ENCODE measurements at places on chromosomes 1 and 21.

DNA sequence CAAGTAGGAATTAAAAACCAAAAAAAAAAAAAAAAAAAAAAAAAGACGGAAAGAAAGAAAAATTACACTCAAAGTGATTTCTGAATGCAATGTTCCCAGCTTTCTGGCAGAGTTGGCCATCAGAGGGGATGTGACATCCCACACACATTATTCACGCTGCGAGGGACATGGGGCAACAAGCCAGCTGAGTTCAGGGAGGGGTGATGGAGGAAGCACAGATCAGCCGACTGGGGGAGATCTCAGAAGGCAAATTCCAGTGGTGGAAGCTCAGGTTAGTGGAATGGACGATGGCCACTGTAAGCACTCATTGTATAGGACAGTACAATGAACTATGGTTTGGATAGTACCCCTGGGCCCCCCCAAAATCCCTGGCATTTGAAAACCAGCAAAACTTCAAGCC, 311.9 kb downstream of the PCP4 start:
- no peak for DNase-seq

DNA sequence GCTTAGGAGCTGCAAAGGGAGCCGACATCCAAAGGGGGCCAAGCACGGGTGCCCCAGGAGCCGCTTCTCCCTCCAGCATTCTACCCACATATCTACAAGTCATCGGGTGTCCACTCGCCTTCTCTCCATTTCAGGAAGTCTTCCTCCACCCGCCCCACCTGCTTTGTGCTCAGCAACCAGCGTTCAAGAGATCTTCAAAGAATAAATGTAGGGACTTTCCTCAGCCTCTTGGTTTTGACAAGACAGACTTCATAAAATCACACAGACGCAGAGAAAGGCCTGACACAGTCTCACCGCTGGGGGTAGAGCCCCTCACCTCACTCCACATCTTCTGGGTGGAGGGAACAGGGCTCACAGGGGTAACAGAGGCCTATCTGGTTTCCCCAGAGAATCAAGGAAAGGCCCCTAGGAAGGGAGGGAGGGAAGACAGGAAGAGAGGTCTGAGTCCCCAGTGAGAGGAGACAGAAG, 49.5 kb downstream of the SSBP3 start:
- no peak for DNase-seq

DNA sequence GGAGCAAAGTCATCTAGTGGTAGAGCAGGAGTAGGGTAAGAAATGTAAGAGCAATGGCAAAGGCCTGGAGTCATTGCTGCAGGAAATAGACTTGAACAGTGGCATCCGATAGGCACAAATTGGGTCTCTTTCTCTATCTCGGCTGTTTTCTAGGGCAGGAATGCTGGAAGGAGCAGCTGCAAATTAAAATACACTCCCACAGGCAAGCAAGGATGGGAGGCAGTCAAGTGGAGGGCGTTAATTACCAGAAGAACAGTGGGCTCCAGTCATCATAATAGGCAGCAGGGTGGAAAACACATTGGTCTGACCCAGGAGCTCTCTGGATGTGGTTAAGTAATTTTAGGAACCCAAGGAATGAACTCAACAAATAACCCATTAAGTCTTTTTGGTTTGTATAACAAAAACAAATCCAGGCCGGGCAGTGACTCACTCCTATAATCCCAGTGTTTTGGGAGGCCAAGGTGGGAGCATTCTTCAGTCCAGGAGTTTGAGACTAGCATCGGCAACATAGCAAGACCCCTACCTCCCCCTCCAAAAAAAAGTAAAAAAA, 7.8 kb upstream of the TDRD5 start:
- no peak for DNase-seq

GRCh38 chr1:9044236-9044635, 18.0 kb upstream of the SLC2A7 start:
- no peak for DNase-seq

DNA sequence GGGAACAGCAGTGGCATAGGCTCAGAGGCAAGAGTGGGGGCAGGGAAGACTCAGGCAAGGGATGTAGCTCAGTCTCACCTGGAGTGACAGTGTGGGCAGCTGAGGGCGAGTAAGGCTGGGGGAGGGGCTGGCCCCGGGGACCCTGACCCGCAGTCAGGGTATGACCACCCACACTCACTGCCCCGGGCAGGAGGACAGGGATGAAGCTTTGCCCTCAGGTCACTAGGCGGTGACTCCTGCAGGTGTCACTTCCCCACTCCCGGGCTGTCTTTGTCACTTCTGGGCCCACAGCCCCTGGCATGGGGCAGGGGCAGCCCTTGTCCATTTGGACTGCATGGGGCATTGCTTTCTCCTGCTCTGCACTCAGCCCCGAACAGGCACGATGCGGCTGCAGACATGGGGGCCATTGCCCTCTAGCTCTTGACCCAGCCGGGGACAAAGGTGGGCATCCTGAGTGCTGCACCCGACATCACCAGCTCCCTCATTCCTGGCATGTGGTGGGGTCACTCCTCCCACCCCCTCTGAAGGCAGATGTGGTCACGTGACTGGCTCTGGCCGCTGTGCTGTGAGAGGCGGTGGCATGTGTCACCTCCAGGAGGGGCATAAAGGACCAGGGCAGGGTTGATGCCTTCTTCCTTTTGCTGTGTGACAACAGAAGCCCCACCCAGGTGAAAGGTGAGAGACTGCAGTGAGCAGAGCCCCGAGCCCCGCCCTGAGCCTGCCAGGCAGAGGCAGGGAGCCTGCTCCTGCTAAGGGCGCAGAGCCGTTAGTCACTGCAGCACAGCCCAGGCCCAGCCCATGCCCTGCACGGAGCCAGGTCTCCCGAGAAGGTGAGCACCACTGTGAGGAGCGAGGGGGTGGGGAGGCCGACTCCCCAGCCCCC, 66.0 kb downstream of the MATN1 start:
- DNase-seq: no peak

GRCh38 chr1:78359666-78360065, 131.1 kb upstream of the PTGFR start:
- DNase-seq: no peak

DNA sequence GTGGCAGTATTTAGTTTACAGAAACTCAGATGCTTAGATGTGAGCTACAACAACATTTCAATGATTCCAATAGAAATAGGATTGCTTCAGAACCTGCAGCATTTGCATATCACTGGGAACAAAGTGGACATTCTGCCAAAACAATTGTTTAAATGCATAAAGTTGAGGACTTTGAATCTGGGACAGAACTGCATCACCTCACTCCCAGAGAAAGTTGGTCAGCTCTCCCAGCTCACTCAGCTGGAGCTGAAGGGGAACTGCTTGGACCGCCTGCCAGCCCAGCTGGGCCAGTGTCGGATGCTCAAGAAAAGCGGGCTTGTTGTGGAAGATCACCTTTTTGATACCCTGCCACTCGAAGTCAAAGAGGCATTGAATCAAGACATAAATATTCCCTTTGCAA, 59.7 kb upstream of the ZNF326 start:
- no peak for DNase-seq

GRCh38 chr1:155974208-155975115, 3.9 kb downstream of the ARHGEF2 start:
- DNase-seq: no peak

DNA sequence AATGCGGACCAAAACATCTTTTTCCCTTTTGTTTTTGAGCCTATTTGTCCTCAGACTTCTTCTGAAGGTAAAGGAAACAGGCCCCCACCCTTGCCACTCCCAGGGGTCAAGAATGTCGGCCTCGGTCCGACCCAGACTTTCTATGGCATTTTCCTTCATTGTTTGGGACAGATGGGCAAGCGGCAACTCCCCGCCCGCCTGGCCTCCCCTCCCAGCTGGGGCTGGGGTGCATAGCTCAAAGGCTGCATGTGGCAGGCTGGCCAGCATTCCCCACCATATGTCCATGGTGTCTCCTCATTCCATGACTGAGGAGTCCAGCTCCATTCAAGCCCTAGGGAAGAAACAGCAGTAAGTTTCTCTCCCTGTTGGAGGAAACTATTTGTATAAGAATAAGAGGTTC, 29.4 kb upstream of the TSPEAR start:
- DNase-seq: no peak

DNA sequence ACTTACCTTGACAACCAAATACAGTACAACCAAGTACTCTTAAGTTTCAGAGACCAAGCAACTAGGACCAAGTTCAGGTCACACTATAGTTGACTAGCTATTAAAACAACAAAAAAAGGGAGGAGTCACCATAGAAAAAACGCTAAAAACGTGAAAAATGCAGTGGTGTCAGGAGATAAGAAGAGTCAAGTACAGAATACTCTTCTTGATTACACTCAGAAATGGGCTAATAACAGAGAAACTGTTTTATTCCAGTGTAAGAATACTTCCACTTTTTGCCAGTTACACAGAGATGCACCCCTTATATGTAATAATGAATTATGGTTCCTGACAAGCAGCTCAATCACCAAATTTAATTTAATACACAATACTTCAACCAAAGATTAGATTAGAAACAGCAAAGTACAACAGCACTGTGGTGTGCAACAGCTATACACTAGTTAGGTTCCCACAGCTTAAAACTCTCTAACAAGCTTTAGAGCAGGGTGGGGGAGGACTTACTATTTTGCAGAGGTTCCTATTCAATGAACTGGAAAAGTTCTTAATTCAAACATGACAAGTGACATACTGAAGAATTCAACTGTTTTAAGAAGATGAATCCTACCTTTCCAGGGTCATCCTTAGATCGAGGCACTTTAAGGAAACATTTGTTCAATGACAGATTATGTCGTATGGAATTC, 70.4 kb downstream of the FOXJ3 start:
- DNase-seq: no peak

DNA sequence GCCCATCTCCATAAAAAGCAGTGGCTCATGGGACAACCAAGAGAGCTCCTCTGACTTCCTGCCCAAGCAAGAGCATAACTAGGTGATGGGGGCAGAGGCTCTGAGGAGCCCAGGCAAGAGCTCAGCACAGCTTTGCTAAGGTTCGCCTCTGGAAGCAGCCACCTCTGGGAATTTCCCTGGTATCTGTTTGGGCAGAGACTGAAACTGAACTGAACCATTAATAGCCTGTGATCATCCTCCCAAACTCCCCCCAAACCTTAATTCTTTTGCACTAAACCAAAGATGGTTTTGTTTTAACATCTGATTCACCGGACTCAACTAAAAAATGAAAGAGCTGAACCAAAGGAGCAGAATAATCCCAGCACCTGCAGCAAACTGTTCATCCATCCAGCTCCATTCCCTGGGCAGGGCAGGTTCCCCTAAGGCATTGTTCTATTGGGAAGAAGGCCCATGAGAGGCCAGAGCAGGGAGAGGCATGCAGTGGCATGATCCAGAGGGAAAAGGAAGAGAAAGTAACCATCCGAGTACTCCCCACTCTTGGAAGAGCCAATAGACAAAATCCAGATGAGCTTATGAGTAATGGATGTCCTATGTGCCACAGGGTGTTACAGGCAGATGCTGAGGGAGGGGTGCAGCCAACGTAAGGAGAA, 77.8 kb upstream of the KAZN start:
- DNase-seq: no peak

DNA sequence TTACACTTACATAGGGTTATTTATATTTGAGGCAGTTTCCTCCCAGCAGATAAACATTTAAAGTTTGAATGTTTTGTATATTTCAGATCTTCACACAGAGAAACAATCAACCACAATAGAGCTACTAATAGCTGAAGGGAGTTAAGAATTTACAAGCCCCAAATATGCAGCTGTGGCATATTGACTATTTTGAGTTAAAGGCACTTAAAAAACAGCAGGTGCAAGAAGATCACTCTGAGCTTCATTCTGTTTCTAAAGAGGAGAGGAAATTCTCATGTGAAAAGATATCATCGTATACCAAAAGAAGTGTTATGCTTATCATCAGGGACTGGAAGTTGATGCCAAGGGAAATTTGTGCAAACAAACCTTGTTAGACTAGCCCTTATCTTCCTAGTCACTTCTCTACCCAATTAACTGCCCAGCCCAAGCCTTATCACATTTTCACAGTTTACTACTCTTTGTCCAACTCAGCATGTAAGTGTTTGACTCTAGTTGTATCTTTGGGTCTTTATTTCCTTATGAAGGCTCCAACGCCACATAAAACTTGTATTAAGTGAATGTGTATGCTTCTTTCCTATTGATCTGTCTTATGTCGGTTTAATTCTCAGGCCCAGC, 66.3 kb upstream of the COG2 start:
- DNase-seq: no peak

- no peak for DNase-seq
Measured at GRCh38 chr1:98221923-98222322, 301.1 kb upstream of the DPYD start.

DNA sequence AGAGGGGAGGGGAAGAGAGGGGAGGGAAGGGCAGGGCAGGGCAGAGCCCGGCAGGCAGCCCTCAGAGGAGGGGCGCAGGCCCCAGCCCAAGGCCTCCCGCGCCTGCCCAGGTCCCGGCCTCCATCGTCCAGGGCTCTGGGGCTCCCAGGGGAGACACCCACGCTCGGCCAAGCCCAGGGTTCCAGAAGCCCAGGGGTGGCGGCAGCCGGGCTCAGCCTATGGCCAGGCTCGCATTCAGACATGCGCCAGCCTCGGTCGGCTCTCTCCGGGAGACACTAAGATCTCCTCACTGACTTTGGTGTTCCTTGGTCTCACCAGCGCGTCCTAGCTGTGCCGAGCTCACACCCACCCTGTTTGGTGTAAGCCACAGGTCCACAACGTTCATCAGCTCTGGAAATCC, 7.1 kb upstream of the ANKRD65 start:
- no peak for DNase-seq

GRCh38 chr21:35179990-35180540, 131.0 kb upstream of the RUNX1 start:
- peak; percentile 62 for DNase-seq

DNA sequence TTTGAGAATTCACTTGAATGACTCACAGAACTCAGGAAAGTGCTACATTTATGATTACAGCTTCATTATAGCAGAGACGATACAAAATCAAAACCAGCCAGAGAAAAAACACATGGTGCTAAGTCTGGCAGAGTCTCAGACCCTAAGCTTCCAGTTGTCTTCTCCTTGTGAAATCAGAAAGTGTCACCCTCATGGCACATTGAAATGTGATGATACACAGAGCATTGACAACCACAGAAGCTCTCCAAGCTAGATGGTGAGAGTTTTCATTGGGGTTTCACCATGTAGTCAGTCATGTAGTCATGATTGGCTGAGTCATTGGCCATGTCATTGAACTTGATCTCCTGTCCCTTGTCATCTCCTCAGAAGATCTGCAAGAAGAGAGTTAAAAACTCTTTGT, 526.6 kb downstream of the MRPL39 start:
- peak; percentile 1 for DNase-seq

GRCh38 chr1:44267438-44267837, 54.2 kb downstream of the DMAP1 start:
- no peak for DNase-seq

- no peak for DNase-seq
Measured at GRCh38 chr1:235759336-235759735, 107.4 kb downstream of the LYST start.

- no peak for DNase-seq
Measured at GRCh38 chr1:226733304-226733703, 5.8 kb downstream of the ITPKB start.

- no peak for DNase-seq
Measured at GRCh38 chr1:219427403-219427802, 185.5 kb downstream of the ZC3H11B start.

GRCh38 chr1:41648844-41649243, 164.4 kb upstream of the EDN2 start:
- DNase-seq: no peak

- DNase-seq: no peak
Measured at GRCh38 chr1:187619175-187619574, 790.4 kb downstream of the PLA2G4A start.

GRCh38 chr1:94408104-94408830, 9.9 kb upstream of the ABCD3 start:
- no peak for DNase-seq

- peak; percentile 81 for DNase-seq
Measured at GRCh38 chr1:22077728-22078127, 25.2 kb downstream of the CDC42 start.

GRCh38 chr1:118912574-118912973, 75.6 kb downstream of the TBX15 start:
- no peak for DNase-seq
